NT2/D1 (cell line): ENCODE measurements at places on chromosomes 6 and 20.

GRCh38 chr6:100460650-100461204 lies 4.0 kb downstream of the SIM1 start:
- no peak for DNase-seq

DNA sequence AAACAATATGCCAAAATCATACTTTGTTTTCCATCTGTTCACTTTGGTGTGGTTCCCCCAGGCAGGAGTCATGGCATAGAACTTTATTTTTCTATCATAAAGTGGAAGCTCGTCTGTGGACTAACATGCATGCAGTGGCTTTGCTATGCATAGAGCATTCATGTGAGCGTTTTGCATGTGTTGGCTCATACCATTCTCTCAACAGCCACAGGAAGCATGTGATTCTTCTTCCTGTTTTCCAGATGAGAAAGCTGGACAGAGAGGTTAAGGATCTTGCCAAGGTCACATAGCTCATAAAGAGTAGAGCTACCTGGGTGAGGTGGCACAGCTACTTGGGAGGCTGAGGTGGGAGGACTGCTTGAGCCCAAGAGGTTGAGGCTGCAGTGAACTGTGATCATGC lies 123.4 kb upstream of the HDGFL1 start:
- no peak for DNase-seq

DNA sequence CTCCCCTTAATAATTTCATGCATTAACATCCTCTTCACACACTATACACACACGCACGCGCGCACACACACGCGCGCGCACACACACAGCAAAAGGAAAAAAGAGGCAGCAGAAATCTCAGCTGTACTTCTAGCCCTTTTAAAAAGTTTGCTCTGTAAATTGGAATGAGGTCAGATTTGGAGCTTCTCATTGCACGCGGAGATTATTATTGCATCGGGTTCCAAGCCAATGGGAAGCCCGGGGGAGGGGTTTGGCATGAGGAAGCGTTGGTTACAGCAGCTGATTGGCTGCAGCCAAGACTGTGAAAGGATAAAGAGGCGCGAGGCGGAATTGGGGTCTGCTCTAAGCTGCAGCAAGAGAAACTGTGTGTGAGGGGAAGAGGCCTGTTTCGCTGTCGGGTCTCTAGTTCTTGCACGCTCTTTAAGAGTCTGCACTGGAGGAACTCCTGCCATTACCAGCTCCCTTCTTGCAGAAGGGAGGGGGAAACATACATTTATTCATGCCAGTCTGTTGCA lies at the start of gene SOX4:
Gene SOX4 (plus strand): TSS at position 340 of the 515 bp plus-strand sequence. CDS start 784 bp downstream, outside the sequence.
- DNase-seq, result peak; percentile 85

GRCh38 chr6:44304282-44305199 lies 8.6 kb downstream of the AARS2 start:
- DNase-seq, result no peak

DNA sequence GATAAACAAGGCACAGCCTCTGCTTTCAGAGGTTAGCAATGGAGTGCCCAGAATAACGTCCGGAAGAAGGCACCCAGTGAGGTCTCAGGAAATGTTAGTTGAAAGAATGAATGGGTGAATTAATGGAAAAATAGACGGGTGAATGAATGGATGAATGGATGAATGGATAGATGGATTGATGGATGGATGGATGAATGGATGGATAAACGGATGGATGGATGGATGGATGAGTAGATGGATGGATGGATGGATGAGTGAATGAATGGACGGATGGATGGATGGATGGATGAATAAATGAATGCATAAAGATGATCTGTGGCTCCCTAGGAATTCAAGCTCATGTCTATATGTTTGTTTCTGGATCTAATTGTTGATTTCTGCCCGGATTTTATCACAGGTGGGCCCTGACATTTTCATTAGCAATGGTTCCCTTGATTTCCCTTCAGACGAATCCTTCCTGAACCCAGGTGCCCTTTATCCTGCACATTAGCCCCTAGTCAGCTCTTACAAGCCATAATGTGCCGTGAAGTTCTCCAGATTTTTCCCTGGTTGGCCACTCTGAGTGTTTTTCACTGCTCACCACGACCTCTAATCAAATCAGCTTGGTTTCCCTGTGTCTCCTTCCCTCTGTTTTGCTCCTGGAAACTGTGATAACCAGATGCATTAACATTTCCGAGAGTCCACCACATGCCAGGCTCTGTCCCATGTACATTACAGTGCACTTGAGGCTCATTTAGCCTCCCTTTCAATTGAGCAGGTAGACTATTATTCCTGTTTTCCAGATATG lies 22.2 kb downstream of the TSHZ2 start:
- no peak for DNase-seq

GRCh38 chr6:101853231-101854085 lies 459.9 kb downstream of the GRIK2 start:
- DNase-seq, result no peak

GRCh38 chr6:94269256-94269655 lies 849.9 kb upstream of the EPHA7 start:
- DNase-seq, result no peak

GRCh38 chr20:23450877-23451276 lies 1.8 kb downstream of the CST11 start:
- no peak for DNase-seq

DNA sequence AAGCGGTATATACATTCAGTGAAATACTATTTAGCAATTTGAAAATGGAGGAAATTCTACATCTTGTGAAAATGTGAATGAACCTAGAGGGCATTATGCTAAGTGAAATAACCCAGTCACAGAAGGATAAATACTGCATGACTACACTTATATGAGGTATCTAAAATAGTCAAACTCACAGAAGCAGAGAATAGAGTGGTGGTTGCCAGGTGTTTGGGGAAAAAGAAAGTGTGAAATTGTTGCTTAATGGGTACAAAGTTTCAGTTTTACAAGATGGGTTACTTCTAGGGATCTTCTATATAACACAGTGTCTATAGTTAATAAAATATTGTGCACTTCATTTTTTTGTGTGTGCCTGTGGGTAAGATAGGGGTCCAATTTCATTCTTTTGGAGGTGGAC lies 1152.0 kb downstream of the EPHA7 start:
- DNase-seq, result no peak

GRCh38 chr20:58708246-58708931 lies 15.8 kb downstream of the NPEPL1 start:
- DNase-seq, result no peak

DNA sequence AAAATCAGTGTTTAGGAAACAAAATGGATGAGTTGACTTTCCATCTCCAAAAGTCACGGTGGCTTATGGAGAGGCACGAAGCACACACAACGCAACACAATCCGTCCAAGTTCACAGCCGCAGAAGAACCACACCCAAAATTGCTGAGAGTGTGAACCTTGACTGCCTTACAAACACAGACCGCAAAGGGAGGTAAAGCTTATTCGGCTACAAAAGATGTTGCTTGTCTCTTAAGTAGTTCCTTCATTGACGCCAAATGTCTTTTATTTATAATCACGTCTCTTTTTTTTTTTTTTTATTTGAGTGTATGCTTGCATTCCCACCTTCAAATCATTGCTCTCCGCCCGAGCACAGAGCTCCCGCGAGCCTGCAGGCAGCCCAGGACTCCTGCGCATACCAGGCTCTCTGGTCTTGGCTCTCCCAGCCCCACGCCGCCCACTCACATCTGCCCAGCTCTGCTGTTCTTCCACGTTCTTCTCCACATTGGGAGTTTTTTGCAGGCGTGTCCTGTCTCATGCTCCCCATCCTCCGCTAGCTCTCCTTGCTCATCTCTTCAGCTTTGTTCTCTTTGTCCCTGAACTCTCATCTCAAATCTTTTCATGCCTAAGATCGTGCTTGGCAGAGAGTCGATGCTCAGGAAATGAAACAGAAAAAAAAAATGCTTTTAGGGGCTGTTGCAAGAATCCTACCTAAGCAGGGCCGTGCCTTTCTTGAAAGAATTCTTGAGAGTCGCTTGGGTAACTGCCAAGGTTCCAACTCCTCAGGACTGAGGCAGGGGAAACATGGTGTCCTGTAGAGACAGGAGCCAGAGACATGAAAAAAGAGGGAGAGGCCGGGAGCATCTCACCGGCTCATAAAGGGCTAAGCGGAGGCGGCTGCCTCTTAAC lies 25.8 kb downstream of the LY86 start:
- DNase-seq, result no peak

DNA sequence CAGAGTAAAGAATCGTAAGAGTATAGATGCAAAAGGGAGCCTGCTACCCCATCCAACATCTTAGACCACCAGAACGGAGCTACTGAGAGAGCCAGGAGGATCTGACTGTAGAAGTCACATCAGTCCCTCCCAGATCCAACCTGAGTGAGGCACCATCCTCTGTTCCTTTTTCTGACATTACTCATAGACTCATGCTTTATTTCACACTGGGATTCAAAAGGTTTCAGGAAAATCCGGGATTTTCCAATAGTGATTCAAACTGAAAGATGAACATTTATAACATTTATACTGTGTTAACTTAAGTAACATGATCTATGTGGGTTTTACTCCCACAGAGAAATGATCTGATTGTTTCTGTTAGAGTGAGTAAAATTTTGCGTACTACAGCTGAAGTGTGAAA lies 868.6 kb upstream of the GJE1 start:
- no peak for DNase-seq

GRCh38 chr6:11806561-11807317 lies 28.1 kb upstream of the ADTRP start:
- no peak for DNase-seq

GRCh38 chr6:53795702-53796450 lies 1.1 kb downstream of the LRRC1 start:
- DNase-seq, result no peak

DNA sequence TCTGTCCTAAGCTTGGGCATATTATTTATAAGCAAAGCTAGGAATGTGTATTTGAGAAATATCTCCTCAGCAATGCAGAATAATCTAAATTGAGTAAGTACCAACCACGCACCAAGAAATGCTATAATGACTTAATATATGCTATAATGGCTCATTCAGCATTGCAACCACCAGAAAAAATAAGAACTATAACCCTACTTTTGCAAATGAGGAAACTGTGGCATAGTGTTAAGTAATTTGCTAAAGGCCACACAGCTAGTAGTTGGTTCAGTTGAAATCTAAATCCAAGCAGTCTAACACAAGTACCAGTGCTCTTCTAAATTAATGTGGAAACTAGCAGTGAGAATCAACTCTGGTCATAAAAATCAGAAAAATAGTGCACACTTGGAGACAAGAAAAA lies 35.7 kb downstream of the HBS1L start:
- no peak for DNase-seq

DNA sequence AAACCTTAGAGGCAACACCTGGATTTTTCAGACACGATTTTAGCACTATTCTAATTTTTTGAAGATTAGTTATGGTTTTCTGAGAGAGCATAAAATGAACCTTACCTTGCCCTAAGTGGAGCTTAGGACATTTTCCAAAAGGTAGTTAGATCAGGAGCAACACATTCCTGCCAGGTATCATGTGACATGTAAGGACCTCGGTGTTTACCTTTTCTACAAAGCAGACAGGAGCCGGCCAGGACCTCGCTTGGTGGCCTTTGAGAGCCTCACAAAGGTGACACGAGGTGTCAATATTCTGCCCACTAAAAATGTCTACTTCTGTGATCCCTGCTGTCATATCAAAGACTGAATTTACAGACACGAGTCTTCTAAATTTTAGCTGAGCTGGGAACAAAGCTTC lies 174.9 kb downstream of the SMOC2 start:
- no peak for DNase-seq

DNA sequence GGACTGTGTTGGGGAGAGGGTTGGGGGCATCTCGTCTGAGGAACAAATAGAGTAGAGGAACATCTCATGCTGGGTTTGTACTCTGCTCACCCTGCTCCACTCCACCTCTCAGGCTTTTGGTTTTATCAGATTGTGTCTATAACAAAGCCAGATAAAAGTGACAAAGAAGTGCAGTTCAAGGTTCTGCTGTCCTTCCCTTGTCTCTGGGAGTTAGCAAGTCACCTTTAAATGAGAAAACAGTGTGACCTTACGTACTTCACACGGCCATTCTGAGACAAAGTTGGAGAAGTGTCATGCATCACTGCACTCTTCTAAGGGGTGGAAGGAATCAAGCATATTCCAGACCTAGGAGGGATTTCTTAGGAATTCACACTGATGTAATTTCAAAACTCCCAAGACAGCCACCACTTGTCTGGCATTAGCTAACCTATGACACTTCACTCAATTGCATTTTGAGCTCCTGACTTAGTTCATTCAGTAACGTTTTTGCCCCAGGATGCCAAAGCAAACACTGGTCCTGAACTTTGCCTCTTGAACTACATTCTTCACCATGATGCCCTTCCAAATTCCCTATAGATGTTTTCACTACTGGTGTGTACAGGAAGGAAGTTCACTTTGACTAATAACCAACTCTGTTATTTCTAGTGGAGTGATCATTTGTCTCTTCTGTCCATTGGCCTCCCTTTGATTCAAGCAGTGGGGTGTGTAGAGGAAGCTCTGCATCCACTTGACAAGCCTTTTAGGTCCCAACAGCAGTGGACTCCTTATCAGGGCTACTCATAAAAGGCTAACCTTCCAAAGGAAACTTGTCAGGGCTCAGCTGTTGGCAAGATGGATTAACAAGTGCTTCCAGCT lies 647.6 kb upstream of the FLRT3 start:
- DNase-seq, result no peak
